ENCODE measurements at places on chromosomes 13 and 19.
A peak's percentile ranks its signal among the peaks of the same experiment; 100 is the strongest.

DNA sequence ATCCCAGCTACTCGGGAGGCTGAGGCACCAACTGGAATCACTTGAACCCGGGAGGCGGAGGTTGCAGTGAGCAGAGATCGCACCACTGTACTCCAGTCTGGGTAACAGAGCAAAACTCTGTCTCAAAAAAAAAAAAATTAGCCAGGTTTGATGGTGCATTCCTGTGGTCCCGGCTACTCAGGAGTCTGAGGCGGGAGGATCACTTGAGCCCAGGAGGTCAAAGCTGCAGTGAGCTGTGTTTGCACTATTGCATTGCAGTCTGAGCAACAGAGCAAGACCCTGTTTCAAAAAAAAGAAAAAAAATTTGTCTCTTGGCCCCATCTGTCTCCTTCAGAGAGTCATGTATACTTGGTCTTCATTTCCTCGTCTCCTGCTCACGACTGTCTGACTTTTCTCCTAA is 1.6 kb downstream of the CCDC97 start:
- no peak for DNase-seq

- DNase-seq = no peak
Measured at GRCh38 chr19:23771316-23771715, 12.6 kb upstream of the ZNF681 start.

DNA sequence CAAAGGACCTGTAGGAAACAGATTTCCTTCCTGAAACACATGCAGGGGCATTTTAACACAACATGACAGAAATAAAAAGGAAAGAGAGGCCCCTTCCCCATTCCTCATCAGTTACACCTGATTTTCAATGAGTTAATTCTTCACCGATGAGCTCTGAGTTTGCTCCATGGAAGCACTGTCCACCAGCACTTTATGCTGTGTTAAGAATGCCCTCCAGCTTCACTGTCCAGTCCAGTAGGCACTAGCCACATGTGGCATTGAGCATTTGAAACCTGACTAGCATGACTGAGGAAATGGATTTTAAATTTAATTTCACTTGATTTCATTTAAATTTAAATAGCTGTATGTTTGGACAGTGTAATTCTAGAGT is 217.2 kb upstream of the SLC10A2 start:
- DNase-seq = no peak

DNA sequence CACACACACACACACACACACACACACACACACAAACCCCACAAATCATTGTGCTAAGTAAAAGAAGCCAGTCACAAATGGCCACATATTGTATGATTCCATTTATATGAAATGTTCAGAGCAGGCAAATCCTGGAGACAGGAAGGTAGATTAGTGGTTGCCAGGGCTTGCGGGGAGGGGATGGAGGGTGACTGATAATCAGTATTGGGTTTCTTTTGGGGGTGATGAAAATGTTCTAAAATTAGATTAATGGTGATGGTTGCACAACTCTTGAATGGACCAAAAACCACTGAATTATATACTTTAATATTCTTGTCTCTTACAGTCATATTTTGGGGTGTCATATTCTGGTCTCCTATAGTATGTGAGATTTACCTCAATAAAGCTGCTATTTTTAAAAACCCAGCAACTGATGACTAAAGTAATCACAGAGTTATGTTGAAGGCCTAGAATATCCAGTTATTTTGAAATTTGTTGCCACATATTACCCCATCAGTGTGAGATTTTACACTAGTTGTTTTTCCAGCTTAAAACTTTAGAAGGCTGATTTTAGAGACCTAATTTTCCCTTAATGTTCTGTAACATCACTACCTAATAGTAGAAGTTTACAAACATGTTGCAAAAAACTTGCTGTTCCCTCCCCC is 20.3 kb downstream of the FLT1 start:
- no peak for DNase-seq

DNA sequence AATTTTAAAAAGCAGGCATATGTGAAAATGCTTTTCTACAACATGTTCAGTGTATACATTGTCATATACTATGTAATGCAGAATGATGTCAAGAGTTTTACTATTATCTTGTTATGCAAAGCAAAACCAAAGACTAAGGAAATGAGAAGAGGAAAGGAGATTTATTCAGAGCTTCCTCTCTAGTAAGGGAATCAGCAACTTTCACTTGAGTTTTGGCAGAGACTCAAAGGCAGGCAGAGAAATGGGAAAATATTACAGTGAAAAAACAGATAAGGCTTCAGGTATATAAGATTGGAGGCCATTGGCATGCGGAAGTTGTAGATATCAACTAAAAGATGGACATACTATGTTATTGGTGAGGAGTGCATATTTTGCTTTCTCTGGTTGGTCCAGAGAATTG is 512.0 kb upstream of the PCDH20 start:
- no peak for DNase-seq

GRCh38 chr19:507286-508203 is at the start of gene TPGS1:
TPGS1 (plus strand) TSS chr19:507497; CDS start chr19:507507, 10 bp downstream.
- DNase-seq = peak; percentile 22

- DNase-seq = no peak
Measured at GRCh38 chr19:6723738-6724137, 3.3 kb upstream of the C3 start.
